ENCODE measurements at places on chromosomes 3 and 15. TPM values are rescaled to one million over a fixed set of nuclear protein-coding genes. Genes with fewer than 3 reads are reported as not detected.

EDC3 gene
- total RNA-seq = 18.2 TPM

- no peak for DNase-seq
These were observed 22.6 kb upstream of the FILIP1L start for GRCh38 chr3:100136921-100137320.

DNA sequence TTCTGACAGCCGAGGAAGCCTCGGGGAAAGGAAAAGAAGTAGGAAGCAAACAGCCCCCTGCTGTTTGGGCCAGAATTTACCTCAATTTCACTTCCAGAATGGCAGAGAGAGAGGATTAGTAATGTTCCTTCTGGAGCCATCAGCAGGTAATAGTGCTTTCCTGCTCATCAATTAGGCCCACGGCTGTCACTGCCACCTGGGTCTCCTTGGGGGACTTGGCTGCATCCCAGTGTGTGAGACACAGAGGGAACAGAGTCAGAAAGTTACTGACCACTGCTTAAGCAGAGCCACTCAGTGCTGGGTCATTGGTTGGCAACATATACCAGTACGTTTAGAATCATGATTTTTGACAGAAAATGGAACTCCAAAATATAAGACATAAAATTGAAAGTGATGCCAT, 397.0 kb downstream of the EPHA3 start:
- no peak for DNase-seq

MEX3B gene
- total RNA-seq = 1.1 TPM

DNA sequence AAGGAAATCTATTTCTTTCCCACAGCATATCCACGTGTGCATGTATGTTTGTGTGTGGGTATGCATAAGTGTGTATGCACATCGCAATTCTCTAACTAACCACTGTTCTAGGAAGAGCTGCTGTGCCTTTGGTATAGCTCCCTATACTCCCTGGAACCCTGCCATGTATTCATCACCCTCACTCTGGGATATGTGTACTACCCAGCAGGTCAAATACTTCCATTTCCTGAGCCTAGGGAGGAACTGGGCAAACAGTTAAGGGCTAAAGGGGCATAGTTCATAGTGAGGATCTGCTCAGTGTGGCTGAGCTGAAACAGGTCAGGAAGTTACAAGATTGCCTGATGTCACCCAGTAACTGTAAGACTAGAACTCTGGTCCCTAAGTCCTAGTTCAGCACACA, 260.4 kb downstream of the RPLP1 start:
- no peak for DNase-seq

DNA sequence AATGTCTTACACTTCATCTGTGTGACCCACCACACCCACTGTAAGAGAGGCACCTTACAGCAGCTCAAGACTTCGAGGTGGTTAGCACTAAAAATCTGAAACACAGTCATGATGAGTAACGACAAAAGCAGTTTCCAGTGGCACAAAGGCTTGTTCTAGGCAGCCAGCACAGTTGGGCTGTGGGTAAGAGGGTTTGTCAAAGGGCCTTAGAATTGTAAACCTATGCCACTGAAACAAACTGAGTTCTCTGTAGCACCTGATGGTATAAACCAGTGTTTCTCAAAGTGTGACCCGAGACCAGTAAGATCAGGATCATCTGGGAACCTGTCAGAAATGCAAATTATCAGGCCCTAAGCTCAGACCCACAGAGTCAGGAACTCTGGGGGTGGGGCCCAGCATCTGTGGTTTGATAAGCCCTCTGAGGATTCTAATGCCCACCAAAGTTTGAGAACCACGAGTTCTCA, 36.5 kb downstream of the DAPK2 start:
- DNase-seq = no peak

SLC25A20 gene
- 11.4 TPM for total RNA-seq

DNA sequence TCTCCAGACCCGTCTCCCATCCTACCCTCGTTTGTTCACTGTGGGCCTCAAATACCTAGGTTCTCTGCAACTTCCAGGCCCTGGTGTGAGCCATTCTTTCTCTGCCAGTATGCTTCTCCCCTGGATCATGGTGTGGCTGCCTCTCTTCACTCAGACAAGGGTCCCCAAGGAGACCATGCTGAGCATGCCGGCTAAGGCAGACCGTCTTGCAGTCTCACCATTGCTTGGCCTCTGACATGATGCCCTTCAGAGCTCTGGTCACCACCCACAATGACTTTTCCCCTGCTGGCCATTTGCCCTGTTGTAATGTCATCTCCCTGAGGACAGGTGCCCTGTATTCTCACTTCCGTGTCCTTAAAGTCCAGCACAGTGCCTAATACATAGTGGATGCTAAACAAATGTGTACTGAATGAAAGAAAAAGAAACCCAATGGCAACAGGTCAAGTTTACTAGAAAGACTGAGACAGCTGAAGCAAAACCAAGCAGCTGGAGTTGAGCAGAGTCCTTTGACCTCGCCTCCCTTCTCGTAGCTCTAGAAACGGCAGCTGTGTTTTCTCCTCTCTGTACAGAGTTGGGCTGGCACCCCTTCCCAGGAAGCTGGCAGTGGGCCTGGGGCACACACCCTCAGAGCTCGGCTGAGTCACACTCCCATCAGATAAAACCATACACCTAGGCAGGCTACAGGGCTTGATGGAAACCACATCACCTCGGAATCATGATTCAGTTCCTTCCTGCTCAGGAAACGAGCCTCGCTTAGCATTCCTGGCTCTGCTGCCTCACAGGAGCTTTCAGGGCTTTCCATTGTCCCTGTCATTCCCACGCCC, 8.6 kb downstream of the TLR9 start:
- peak; percentile 89 for DNase-seq
